ENCODE measurements at places on chromosomes 1 and 21.

GRCh38 chr1:4654764-4655673 is 610 bp downstream of the AJAP1 start:
- DNase-seq = no peak

- DNase-seq = no peak
These were observed 89.3 kb downstream of the PEX14 start for GRCh38 chr1:10564063-10564462.

GRCh38 chr1:67515324-67516080 is 85.3 kb upstream of the SERBP1 start:
- no peak for DNase-seq

- DNase-seq = no peak
These were observed 17.0 kb downstream of the RBP7 start for GRCh38 chr1:10014016-10014415.

DNA sequence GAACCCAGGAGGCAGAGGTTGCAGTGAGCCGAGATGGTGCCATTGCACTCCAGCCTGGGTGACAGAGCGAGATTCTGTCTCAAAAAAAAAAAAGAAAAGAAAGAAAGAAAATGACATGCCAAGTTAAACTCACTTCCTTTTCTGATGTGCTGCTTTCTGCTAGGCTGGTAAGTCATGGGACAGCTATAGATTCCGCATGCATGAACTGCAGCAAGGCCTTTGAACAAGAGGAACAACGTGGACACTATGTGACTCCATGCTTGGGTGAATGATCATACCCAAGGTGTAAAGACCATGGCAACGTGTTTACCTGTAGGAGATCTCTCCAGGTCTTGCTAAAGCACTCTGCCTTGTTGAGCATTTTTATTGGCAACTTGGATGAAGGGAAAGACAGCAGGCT is 10.3 kb upstream of the TTF2 start:
- no peak for DNase-seq

DNA sequence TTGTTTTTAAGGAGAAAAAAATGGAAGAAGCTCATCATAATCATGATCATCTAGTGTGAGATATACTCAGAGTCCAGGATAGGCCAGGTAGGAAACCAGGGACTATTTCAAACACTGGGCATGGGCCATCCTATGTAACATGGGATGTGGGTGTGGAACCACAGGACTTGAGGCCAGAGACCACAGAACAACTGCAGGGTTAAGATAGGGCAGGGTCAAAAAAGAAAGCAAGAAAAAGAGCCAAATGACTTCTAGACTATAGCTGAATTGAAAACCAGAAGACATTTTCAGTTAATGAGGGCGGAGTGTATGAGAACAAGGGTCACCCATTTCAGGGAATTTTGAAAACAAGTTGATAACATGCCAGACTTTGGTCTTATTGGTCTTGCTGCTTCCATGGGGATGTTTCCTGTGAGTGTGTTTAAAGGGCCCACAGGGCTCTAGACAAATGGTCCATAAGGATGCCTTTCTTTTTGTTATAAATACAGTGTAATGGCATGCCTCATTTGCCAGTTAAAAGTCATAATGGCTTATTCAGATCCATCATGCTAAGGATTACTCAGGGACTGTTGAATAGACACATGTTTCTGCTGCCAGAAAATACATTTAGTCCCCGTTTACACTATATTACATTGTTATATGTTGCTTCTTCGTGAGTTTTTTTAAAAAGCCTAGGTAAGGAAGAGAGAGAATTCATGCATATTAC is 182.0 kb upstream of the C21orf91 start:
- DNase-seq = no peak

DNA sequence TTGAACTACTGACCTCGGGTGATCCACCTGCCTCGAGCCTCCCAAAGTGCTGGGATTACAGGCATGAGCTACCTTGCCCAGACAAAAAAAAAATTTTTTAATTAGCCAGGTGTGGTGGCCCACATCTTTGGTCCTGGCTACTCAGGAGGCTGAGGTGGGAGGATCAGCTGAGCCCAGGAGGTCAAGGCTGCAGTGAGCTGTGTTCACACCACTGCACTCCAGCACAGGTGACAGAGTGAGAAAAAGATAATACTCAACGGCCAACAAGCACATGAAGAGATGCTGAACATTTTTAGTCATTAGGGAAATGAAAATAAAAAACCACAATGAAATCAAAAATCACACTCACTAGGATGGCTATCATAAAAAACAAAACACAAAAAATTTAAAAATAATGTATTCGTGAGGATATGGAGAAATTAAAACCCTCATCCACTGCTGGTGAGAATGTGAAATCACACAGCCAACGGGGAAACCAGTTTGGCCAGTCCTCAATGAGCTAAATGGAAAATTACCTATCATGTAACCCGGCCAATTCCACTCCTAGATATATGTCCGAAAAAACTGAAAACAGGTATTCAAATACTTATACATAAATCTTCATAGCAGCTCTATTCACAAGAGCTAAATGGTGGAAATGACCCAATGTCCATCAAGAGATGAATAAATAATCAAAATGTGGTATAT is 41.2 kb downstream of the ENAH start:
- DNase-seq = no peak

DNA sequence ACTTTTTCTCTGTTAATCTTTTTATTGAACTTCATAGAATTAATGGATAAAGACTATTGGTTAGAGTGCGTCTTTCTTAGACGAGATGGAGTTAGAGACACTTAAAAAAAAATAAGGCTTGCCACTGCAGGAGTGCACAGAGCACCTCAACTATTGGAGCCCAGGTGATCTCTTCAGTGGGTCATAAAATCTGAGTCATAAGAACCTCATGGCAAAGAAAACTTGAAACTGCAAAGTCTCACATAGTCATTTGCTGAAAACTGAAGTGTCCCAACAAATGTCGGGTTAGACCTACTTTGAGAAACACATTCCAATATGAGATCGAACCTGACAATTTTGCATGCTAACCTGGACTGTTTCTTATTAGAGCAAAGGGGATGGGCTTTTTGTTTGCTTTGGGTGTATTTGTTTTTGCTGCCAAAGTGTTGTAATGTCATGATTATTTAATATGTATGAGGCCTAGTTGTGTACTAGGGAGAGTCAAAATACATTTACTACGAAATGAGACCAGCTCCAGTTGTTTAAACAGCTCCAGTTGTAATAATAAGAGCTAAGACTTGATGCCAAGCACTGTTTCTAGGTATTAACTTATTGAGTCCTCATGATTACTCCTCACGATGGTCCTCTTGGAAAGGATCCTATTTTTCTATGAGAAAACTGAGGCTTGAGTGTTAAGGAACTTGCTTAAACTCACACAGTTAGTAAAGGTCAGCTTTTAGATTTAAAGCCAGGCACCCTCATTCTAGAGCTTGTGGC is 65.1 kb downstream of the DDR2 start:
- peak; percentile 31 for DNase-seq

DNA sequence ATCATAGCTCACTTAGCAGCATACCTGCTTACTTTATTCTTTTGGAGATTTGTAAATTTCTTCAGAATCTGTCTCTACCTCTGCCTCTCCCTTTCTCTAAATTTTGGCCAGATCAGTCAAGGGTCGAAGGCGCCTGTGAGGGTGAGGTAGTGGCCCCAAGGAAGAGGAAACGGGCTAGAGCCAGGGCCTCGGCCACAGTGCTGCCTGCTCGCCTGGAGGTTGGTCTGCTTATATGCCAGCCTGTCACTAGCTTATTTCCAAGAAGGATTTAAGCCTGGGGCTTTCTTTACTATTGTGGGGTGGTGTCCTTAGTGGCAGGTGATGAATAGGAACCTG is 19.6 kb downstream of the PEX14 start:
- DNase-seq = no peak

DNA sequence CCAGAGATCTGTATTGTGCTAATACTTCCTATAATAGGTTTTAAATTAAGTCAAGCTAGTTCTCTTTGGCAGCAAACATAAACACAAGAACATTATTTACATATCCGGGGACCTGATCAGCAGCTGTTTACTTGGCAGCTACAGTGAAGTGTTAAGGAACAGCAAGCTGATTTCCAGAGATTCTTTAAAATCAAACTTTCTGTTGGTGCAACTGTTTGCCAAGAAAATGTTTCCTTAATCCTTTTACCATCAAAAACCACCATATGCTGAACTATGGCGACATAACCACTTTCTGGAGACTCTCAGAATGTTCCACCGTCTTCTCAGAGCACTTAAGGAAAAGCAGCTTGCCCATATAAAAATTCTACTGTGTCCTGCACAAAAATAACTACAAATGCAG is 107.0 kb upstream of the KRTAP19-8 start:
- no peak for DNase-seq

Measured in AG10803 (cell line).